ENCODE measurements at places on chromosomes 6 and 20.

GRCh38 chr6:40125680-40126394 lies 191.6 kb upstream of the MOCS1 start:
- DNase-seq, result no peak

DNA sequence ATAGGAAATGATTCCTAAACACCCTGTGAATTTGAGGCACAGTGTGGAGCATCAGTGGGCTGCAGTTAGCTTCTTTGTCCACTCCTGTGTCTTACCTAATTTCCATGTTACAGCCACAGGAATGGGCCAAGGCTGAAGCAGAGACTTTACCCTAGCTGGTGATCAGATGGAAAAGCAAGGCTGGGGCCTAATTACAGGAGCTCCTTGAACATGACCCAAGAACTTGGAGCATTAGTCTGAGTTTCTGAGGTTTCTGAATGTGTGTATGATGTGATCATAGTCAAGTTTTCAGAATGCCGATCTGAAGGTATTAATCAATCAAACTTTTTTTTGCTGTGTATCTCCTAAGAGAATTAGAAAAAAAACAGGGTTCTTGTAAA lies 18.0 kb downstream of the HECA start:
- peak; percentile 44 for DNase-seq

DNA sequence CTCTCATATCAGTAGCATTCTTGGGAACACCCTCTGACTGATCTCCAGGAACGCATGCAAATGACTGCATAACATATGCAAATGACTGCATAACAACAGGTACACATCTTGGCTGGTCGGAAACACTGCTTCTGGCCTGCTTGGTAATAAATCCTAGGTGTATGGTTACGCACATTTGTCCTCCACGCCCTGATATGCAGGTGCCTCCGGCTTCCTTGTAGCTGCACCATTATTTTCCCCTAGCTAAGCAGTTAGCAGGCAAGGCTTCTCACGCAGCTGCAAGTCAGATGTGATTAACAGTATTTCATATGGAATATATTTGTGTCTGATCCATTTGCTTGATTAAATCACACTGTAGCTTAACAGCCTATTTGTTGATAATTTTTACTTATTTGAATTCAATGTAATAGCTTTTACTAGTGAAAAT lies 5.9 kb downstream of the RPS6KA2 start:
- DNase-seq, result no peak

DNA sequence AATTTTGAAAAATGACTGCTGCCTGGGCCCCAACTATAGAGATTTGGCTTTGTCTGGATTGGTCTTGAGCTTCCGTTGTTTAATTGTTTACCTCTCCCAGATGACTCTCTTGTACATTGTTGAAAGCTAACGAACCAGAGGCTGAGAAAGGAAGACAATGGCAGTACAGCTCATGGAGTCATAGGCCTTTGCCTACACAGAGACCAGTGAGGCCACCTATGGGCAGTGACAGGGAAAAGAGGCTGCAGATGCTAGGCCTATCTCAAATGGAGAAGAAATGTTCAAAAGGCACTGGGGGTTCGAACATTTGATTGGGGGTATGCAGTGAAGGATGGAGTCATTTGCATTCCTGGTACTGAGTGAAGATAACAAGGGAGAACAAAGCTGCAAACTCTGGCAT lies 29.1 kb downstream of the OPN5 start:
- no peak for DNase-seq

DNA sequence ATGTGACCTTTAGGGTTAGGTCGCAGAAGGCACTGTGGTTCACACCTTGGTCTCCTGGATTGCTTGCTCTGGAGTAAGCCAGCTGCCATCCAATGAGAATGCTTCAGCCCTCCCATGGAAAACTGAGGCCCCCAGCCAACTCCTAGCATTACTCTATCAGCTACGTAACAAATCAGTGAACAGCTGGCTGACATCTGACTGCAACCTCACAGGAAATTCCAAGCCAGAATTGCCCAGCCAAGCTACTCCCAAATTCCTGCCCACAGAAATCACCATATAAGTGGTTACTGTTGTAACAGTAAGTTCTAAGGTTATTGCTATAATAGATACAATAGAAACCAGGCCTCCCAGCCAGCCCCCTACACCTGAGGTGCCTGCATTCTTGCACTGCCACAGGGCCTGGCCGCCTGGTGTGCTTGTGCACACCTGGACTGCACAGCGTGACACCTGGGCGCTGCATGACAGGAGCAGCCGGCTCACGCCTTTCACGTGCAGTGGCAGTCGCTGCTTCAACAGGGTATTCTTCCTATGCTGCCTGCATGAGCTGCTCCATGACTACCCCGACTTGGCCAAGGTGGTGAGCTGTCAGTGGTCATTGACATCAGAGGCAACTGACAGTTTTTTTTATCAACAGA lies 429.7 kb upstream of the RUNX2 start:
- DNase-seq, result peak; percentile 74

- DNase-seq, result peak; percentile 93
These were observed 166.5 kb upstream of the MYLIP start for GRCh38 chr6:15962449-15962764.

DNA sequence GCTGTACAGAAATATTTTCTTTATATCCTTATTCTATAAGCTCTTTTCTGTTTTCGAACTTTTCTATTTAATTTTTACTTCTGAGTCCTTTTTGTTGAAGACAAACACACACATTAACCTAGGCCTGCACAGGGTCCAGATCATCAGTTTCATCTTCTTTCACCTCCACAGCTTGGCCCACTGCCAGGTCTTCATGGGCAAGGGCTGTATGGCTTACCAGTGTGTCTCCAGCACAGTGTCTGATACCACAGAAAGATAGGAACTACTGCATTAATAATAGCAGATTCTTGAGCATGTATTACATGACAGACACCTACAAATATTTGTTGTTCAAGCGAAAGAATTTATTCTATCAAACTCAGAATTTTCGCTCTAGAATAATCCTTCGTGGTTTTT lies 24.4 kb downstream of the QKI start:
- DNase-seq, result peak; percentile 16

Measured in EH (cell line).